Aortic smooth muscle cell (primary cell): ENCODE measurements at places on chromosomes 2 and 18. TPM values are rescaled to one million over a fixed set of nuclear protein-coding genes. Genes with fewer than 3 reads are reported as not detected.

Gene SPDYA
- 0.79 and 1.6 TPM in 2 replicates for total RNA-seq

Gene EFR3B
- 1.4 and 3.3 TPM in 2 replicates for total RNA-seq

Gene ALLC
- total RNA-seq = not detected in 2 replicates

Gene LTBP1
- 475 and 1,037 TPM in 2 replicates for total RNA-seq

Gene CPLX4
- total RNA-seq = not detected in 2 replicates

Gene KATNAL2
- 3.4 and 4.1 TPM in 2 replicates for total RNA-seq

Gene TTC39C
- 15.7 and 16.1 TPM in 2 replicates for total RNA-seq

Gene VIT
- 0.12 and 0.13 TPM in 2 replicates for total RNA-seq

Gene SMYD5
- 16.1 and 20.9 TPM in 2 replicates for total RNA-seq
